ENCODE measurements at places on chromosomes 5 and 9. TPM values are rescaled to one million over a fixed set of nuclear protein-coding genes. Genes with fewer than 3 reads are reported as not detected.

- DNase-seq, result no peak
Measured at GRCh38 chr9:131144201-131144600, 18.8 kb downstream of the NUP214 start.

- DNase-seq, result no peak
Measured at GRCh38 chr9:92608909-92609445, 61.0 kb downstream of the IPPK start.

GRCh38 chr9:100092066-100092465 is 6.7 kb downstream of the ERP44 start:
- no peak for DNase-seq

The MRPS30 gene
- 68.7 TPM for total RNA-seq

DNA sequence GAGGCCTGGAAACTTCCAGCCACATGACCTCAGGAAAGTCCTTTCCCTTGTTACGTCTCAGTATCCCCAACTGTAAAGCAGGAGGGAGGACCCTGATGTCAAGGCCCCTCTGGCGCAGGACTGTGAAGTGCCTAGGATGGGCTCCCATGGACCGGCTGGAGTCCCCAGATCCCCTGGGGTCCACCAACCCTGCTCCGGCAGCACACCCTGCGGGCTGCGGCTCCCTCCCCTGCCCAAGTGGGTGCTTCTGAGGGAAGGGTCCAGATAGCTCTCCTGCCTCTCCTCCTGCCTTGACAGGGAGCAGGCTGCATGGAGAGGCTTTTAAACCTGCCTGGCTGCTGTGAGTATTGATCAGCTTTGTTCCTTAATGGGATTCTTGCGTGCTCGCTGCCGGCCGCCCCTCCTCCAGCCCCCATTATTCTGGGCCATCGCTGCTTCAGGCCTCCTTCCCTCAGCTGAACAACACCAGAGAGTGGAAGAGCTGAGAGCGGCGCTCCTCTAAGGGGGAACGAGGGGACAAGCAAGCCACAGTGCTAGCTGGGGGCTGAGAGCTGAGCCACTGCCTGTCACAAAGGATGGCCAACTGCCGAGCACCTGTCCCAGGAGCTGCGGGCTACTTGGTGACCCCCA is 25.6 kb upstream of the NTNG2 start:
- DNase-seq, result no peak

DNA sequence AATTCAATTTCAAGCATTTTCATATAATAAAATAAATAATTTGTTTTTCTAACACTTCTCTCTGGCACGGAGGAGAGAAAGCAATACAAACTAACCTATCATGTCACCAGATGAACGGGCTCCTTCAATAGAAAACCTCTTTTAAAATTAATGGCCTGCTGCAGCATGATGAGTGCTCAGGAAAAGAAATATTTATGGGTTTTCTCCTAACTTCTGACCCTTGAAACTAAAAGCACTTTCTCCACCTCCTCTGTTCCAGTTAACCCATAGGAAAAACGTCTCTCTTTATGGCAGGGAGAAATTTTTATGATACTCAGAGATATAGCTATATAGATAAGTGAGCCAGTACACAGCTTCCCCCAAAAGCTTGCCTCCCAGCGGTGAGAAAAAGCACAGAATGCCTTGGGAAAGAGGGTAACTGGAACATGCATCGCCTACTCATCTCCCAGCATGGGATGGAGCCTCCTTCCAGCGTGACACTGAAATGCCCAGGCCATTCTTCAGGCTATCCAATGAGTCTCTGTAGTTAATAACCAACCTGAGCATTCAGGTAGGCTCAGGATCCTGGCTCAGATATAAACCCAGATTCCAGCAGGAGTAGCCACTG is 963.0 kb upstream of the DMAC1 start:
- no peak for DNase-seq

GRCh38 chr5:143338658-143339366 is 64.7 kb downstream of the NR3C1 start:
- DNase-seq, result peak; percentile 72

The PIGO gene
- total RNA-seq, result 17.8 TPM

DNA sequence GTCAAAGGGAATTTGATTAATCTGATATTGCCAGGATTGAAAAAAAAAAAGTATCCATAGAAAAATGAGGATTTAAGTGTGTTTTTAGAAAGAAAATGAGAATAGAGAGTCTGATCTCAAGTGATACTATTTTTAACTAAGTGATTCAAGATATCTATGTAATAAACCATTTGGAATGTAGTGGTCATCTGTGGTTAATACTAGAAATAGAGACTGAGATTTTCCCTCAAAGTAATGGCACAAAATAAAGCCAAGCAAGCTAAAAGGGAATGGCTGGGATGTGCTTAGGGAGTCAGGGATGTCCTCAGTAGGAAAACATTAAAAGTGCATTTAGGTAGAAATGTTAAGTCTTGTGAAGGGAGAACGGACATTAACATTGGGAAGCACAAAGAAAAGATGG is 90.6 kb downstream of the FBXO4 start:
- DNase-seq, result no peak

Measured in mammary epithelial cell (primary cell).